ENCODE measurements at places on chromosomes 1 and 21. TPM values are rescaled to one million over a fixed set of nuclear protein-coding genes. Genes with fewer than 3 reads are reported as not detected.

DNA sequence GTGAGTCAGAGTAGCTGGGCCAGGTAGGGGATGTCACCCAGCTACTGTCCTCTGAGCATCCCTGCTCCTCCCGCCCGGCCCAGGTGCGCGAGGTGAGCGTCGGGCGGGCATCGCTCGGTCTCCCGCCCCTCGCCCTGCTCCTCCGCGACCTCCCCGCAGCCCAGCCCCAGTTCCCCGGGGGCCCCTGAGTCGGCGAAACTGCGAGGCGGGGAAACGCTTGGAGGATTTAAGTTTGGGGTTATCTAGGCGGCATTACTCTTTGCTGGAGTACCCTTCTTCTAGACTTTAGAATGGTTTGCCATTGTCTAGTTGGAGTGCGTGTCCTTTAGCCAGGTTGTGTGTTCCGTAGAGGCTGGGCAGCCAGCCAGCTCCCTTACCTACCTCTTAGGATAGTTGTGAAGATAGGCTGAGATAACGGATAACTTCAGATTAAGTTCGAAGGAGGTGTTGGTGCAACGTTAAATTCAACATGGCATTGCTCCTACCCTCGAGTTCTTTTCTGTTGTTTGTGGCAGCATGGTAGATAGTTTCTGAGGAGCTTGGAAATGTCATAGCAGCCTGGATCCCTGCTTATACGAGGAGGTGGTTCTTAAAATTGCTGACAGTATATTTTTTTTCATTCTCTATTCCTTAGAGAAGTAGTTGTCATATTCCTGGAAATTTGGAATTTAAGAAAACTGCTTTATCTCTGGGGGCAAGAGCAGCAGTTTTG, 697 bp downstream of the AGO3 start:
- DNase-seq: no peak

The MIXL1 gene
- 1.5 TPM for total RNA-seq

The PLEKHA6 gene
- 71.5 TPM for total RNA-seq

DNA sequence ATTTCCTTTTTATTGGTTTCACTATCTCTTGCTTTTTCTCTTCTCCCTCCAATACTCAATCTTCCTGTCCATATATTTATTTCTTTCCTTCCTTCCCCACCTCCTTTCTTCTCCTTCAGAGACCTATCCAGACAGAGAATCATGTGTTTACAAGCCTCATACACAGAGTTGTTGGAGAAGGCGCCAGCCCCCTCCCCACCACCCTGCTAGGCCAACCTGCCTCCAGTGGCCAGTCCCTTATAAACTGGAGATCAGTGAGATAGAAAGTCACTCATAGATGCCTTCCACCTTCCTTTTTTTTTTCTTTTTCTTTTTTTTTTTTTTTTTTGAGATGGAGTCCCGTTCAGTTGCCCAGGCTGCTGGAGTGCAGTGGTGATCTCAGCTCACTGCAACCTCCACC, 53.3 kb downstream of the CD247 start:
- DNase-seq: no peak

GRCh38 chr1:32336963-32337675, 1.1 kb upstream of the MARCKSL1 start:
- no peak for DNase-seq

- no peak for DNase-seq
Observed at GRCh38 chr1:111392042-111392441, 35.5 kb downstream of the OVGP1 start.

- no peak for DNase-seq
Observed at GRCh38 chr1:219099307-219099706, 74.4 kb upstream of the LYPLAL1 start.

DNA sequence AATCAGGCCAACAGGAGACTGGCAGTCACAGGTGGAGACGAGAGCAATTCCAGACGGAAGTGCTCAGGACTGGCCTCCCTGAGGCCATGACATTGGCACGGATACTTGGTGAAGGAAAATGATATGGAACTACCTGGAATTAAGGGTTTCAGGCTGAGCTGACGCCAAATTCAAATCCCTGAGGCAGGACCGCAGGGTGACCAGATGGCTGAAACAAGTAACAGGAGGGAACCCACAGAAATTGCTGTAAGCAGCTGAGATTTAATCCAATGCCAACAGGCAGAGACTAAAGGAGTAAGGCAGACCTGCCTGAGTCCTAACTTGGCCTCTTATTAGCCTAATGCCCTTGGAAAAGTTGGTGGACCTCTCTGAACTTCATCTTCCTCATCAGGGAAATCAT, 76.2 kb downstream of the ERG start:
- no peak for DNase-seq

DNA sequence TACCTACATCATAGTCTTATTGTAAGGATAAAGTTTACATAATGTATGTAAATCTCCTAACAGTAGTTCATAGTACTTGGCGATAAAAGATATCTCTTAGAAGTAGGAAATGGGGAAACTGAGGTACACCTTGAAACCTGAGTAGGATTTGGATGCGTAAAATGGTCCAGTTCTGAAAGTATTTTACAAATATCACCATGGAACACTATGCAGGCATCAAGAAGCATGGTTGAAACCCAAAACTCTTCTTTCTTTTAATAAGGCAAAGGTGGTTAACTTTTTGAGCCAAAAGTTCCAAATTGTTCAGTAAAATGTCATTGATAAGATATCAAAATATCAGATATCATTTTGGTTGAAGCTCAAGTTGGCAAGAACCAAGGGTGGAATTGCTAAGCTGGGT, 46.0 kb downstream of the ROR1 start:
- DNase-seq: no peak

DNA sequence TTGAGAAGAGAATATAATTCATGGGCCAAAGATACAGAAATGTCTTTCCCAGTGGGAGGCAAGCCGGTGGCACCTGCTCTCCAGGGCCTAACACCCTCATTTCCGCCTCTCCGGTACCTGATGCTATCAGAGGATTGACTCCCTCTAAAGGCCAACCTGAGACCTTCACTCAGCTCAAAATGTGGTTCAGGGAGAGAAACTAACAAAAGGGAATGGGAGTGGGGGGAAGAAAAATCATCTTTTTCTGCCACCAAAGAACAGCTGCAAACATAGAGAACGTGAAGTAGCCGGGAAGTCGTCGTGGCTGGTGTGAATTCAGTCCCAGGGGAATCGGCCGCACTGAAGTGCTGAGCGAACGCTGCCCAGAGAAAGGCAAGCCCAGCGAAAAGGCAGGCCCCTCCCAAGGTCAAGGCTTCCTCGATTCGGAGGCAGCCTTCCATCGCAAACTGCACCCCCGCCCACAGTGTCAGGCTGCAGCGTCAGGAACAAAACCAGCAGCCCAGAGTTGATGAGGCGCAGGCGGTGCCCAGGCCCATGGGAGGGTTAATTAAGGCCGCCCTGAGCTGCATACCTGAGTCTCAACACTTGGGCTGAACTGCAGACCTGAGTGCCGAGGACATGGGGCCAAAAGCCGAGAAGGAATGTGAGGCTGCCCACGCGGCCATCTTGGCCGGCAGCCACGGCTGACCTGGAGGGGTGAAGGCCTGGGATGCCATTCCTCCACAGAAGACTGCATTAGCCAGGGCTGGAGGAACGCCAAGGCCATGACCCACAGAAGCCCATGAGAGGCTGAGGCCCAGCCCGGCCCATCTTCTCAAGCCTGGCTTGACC, 160.2 kb downstream of the PSMG1 start:
- no peak for DNase-seq

DNA sequence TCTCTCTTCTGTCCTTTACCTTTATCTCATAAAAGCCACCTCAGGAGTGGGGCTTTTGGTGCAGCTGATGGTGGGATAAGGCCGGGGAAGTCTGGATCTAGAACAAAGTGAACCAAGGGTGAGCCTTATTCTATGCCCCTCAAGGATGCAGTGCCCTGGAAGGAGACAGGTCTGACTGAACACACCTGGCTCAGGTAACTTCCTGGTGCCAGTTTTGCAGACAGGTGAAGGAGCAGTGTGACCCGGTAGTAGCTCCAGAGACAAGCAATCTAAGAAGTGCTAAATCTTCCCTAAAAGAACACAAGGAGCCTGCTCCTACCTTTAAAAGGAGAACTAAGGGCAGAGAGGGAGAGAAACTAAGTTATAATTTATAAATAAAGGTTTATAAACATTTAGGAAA, 2.9 kb downstream of the KCNJ15 start:
- DNase-seq: no peak

GRCh38 chr1:67564193-67564592, 120.8 kb upstream of the GADD45A start:
- no peak for DNase-seq

The GBP5 gene
- not detected for total RNA-seq

DNA sequence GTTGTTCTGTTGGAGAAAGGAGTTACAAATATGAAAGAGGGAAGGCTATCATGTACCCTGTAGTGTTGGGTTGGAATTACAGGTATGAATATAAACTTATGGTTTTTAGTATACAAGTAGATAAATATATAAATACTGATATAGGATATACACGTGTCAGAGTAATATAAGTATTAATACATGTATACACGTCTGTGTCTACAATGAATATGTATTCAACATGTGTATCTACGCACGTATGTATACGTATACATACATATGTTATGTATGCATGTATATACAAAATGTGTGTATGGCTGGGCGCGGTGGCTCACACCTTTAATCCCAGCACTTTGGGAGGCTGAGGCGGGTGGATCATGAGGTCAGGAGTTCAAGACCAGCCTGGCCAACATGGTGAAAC, 17.9 kb downstream of the ACBD6 start:
- DNase-seq: no peak

DNA sequence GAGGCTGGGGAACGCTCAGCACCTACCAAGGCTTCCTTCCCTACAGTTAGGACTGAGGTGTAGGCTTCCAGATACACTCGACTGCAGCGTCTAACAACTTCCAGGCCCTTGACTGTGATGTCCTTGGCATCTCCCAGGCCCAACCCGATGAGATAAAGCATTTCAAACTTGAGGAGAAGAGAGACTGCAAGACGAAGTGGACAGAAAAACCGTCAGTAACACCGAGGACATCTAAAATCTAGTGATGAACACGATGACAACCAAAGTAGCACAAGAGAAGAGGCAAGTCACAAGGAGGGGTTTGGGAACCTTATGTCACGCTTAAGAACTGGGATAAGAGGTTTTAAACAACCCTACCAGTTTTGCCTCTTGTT, 314 bp downstream of the DPH5 start:
- DNase-seq: no peak

The SLC45A1 gene
- 0.60 TPM for total RNA-seq

GRCh38 chr1:15277447-15277838, 30.4 kb downstream of the FHAD1 start:
- DNase-seq: no peak

Measured in progenitor cell of endocrine pancreas (in vitro differentiated cells).